Stimulated activated CD8-positive, alpha-beta memory T cell treated with anti-CD3 and anti-CD28 coated beads, Interleukin-15, amount 100 ng/mL, for 4 hours (primary cell): ENCODE measurements at places on chromosomes 16 and 17.

DNA sequence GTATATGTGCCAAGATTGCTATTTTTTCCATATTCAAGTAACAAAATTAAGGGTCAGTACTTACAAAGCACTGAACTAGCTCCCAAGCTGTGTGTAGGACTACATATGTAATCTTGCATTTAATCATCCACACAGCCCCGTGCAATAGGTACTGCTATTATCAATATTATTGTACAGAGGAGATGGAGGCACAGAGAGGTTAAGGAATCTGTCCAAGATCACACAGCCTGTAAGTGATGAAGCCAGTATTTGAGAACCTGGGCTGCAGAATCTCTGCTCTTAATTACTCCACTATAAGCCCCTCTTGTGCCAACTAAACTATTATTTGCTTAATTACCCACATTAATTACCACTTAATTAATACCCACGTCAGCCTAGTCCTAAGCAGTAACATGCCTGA lies 134.1 kb downstream of the KATNIP start:
- no peak for DNase-seq

GRCh38 chr17:61393904-61394629 lies 5.6 kb upstream of the TBX2 start:
- DNase-seq: no peak

DNA sequence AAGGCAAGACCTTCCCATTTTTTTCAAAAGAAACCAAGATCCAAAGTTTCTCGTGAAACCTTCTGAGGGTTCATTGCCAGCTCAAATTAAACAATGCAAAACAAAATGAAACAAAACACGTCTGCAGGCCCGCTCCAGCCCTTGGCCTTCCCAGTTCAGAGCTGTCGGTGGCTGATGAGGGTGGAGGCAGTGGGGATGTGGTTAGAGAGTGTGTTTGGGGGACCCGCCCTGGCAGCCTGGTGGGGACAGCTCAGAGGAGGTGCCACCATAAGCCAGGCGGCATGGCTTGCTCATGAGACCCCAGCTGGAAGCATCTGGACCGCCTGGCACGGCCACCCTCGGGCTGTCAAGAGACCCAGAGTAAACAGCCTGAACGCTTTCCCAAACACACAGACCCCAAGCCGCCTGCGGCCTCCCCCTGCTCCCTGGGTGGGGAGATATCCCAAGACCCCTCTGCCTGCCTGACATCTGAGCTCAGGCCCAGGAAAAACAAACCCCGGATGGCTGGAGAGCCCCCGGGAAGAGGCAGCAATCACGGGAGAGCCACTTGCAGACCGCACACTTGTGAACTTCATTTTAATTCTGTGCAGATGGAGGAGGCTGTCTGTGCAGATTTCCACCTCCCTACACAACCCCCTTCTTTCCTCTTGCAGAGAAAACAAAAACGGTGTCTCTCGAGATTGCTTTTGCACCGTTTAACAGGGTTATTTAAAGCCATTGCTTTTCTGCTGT lies 35.4 kb upstream of the LITAF start:
- no peak for DNase-seq

- no peak for DNase-seq
Measured at GRCh38 chr17:39576187-39576586, 31.5 kb downstream of the NEUROD2 start.

- DNase-seq: no peak
Measured at GRCh38 chr16:17374668-17375255, 96.0 kb downstream of the XYLT1 start.

DNA sequence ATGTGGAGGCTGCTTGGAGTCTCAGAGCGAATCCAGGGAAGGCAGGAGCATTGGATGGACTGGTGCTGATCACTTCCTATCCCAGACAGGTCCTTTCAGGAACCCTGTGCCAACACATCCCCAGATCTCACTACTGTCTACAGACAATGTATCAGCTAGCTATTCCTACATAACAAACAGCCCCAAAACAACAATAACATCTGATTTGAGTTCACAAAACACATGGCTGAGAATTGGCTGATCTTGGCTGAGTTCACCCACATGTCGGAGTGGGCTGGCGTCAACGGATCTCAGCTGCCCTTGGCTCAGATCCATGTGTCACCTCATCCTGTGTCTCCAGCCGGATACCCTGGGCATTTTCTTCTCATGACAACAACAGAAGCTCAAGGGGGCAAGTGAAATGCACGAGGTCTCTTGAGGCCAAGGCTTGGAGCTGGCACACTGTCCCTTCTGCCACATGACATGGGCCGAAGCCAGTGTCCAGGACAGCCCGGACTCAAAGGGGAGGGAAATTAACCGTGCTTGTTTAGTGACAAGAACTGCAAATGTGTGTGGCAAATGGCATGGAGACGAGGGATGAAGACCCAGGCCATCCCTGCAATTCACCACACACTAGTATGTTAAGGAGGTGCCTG lies 18.7 kb downstream of the SNX20 start:
- no peak for DNase-seq

DNA sequence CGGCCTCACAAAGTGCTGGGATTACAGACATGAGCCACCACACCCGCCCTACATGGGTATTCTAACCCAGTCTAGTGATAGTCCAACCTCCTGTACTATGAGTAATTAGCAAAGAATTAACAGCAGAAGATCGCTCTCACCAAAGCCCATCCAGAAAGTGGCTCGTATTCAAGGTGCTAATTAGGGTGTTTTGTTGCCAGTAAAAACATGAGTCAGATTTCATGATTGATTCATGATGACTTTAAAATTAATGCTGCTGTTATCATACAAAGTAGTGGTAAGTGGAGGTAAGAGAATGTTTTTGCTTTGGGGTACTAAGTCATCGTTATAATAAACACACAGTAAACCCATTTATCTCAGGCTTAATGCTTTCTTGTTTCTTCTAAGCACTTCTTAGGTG lies 428.8 kb downstream of the WWOX start:
- no peak for DNase-seq

DNA sequence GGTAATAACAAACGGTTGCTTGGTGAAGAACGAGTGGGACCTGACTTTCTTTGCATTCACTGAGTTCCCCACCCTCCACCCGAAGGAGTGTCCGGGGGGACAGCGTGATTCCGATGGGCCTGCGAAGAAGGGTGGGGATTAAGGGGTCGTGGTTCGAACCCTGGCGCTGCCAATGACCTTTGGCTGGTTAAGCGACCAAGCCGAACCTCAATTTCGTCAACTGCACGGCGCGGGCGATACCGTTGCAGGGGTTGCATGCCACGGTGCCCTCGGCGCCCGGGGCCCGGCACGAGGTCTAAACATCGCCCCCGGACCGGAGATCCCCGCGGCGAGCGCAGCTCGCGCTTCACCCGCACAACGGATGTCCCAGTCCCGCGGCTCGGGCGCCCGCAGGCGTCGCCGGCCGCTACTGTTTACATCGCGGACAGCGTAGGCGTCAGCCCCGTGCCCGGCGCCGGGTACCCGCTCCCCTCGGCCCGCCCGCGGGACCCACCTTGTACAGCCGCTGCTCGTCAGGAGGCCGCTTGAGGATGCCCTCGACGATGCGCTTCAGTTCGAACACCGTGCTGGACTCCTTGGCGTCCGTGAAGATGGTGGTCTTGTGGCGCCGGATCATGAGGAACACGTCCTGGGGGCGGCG lies 460 bp downstream of the ELOB start:
- no peak for DNase-seq

DNA sequence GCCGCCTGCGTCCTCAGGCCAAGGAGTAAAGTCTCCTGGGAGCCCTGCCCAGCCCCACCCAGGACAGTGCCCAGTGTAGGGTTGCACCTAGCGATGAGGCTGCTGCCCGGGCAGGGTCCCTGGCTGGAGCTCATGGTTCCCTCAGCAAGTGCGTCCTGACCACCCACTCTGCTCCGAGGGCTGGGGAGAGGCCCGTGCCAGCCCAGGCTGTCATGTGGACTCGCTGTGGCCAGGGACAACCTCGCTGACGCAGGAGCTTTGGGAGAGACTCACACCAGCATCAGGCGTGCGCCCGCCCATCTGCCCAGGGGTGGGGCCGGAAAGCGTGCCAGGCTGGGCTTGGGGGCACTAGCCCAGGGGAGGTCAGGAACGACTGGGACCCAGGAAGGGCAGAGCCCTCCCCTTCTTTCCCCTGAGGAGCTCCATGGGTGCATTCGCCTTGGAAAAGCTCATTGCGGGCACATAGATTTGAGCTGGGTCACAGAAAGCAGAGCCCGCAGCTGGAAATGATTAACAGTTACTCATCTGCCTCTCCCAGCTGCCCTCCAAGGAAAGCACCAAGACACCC lies 19.7 kb downstream of the DPEP1 start:
- no peak for DNase-seq
